ENCODE measurements at places on chromosomes 13 and 19. TPM values are rescaled to one million over a fixed set of nuclear protein-coding genes. Genes with fewer than 3 reads are reported as not detected.

DNA sequence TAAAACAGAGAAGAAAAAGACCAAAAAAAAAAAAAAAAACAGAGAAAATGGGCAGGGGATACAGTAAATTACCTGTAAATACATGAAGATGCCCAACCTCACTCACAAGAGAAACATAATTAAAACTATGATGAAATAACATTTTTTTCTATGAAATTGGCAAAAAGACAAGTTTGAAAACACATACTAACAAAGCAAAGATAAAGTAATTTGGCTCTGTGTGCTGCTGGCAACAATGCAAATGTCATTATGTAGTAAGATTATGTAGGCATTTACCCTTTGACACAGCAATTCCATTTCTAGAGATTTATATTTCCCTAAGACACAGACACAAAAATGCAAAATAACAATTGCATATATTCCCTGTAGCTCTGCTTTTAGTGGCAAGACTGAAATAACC, 20.2 kb downstream of the ZC3H13 start:
- no peak for ATAC-seq

GRCh38 chr13:110300090-110300815, 6.7 kb downstream of the COL4A1 start:
- ATAC-seq, result no peak

The KLK15 gene
- 0.36 TPM for total RNA-seq

- ATAC-seq, result no peak
Observed at GRCh38 chr19:47510516-47511127, 4.2 kb downstream of the NAPA start.

DNA sequence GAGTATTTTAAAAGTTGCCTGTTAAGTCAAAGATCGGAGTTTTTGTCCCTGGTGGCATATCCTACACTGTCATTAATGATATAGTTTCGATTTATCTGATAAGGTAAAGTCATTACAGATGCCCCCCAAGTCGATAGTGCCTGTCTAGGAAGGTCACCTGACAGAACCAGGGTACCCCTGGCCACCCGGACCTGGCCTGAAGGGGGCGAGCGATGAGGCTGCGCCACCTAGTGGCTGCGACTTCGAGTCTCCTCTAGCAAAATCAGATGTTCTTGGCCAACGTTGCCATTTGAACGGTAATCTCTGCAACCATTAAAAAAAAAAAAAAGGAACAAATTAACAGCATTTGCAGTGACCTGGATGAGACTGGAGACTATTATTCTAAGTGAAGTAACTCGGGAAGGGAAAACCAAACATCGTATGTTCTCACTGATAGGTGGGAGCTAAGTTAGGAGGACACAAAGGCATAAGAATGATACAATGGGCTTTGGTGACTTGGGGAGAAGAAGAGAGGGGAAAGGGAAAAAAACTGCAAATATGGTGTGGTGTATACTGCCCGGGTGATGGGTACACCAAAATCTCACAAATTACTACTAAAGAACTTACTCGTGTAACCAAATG, 565.1 kb downstream of the LIG4 start:
- peak; percentile 71 for ATAC-seq

DNA sequence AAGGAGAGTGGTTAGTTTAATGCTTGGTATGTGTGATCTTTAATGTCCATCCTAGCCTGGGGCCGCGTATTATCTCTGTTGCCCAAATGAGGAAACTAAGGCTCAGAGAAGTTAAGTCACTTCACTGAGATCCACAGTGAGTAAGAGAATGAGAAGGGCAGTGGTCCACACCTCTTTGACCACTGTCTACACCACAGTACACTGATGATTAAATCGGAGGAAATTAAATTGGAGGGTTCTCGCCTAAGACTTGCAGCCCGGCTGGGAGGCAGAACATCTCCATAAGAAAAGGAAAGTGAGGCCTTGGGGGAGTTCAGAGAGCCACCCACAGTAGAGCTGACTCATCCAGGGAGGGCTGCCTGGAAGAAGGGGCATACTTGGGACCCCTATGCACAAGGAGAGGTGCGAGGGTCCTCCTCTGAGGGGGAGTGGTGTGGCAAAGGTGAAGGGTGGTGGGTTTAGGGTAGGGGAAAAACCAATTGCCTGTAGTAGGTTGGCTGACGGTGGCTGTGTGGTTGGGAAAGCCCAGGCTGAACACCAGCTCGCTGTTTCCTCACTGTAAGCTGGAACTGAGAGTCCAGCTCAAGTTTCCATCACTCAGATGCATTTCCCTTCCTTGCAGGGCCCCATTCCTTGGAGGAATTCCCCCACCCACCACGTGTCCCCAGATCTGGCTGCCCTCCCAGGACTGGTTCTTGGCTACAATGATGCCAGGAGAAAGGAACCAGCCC, 15.0 kb upstream of the DHRS12 start:
- no peak for ATAC-seq

The OVOL3 gene
- not detected for total RNA-seq

- peak; percentile 81 for ATAC-seq
Observed at GRCh38 chr19:5103061-5103701, 134.3 kb downstream of the KDM4B start.

The ZNF229 gene
- 0.04 TPM for total RNA-seq

DNA sequence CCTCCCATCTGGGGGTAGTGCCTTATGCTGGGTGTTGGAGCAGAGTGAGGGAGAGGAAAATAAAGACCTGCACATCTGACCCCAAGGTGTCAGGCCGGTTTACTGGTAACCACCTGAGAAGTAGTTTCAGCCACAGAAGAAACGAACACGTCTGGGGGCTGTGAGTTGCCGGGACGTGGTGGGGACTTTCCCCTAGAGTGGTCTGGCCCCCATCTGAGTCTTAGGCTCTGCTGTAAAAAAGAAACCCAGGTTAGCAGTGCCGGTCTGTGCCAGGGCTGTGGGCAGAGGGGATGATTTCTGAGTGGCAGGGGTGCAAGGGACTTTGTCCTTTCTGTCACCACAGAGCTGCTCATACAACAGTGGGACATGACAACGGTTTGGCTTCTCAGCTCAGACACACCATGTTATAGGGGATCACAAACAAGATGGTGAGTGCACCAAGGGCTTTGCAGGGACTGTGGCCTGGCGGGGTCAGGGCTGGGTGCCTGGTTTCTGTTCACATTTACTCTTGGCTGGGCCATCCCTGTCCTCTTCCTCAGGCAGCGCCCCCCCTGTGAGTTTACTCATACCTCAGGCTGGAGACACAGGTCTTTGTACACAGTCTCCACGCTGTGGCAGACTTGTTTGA, 9.0 kb downstream of the GCDH start:
- no peak for ATAC-seq

GRCh38 chr13:35219021-35219420, 257.5 kb downstream of the MAB21L1 start:
- ATAC-seq, result no peak

- ATAC-seq, result no peak
Observed at GRCh38 chr19:15945301-15945700, 3.5 kb upstream of the OR10H4 start.

The NOSIP gene
- total RNA-seq, result 67.9 TPM

GRCh38 chr13:51943721-51944120, 67.5 kb downstream of the ATP7B start:
- ATAC-seq, result no peak

The CEACAM1 gene
- 0.14 TPM for total RNA-seq

The CCDC159 gene
- total RNA-seq, result 4.5 TPM

DNA sequence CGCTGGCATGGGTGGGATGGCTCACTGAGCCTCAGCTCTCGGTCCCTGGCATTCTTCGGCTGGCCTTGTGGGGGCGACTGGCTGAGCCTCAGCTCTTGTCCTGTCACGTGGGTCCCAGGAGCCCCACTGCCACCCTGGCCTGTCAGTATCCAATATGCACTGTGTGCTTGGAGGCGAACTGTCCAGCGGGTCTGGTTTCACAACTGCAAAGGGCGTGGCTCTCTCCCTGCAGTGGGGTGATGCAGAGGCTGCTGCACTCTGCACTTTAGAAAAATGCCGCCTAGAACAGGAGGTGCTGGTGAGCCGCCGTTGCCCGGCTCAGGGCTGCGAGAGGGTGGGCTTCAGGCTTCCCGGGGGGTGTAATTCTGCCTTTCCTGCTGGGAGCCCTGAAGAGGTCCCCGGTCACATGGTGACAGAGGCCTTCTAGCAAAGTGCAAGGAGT, 17.0 kb upstream of the TMEM255B start:
- peak; percentile 98 for ATAC-seq

GRCh38 chr13:35530147-35530546, 53.7 kb upstream of the MAB21L1 start:
- ATAC-seq, result peak; percentile 67

- ATAC-seq, result peak; percentile 90
Observed at GRCh38 chr19:55624109-55625003, at the start of gene ZNF784. Gene ZNF784, minus strand, starts transcription at chr19:55624566. Its CDS starts 5 bp downstream, at chr19:55624561.

GRCh38 chr19:48595171-48595570, 11.4 kb upstream of the SPACA4 start:
- no peak for ATAC-seq

The IFNL1 gene
- total RNA-seq, result not detected

- no peak for ATAC-seq
Observed at GRCh38 chr13:83340170-83340569, 542.1 kb downstream of the SLITRK1 start.

GRCh38 chr13:42041684-42042035, 6.8 kb upstream of the DGKH start:
- ATAC-seq, result peak; percentile 45

DNA sequence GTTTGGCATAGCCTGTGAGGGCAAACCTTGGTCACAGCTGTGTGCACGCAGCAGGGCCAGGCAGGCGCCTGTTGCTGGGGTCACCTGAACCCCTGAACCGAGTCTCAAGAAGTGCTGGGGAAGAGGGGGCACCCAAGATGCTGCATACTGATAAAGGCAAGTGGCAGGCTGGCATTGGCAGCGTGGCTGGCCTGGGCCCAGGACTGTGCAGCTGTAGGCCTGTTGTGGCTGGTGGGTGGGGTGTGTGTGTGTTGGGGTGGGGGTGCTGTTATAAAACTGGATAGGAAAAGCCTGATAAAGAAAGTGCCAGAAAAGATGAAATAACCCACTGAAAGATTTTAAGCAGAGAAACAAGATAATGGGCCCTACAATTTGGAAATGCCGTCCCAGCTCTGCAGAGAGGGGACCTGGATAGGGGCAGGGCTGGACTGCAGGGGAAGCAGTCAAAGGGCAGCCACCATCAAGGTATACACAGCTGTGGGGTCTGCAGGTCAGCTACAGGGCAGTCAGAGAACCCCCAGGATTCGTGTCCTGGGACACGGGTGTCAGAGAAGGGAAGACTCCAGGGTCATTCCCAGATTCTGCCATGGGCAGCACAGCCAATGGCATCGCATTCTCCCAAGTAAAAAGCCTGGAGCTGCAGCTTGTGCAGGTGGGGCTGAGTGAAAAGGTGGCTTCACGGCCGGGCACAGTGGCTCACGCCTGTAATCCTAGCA, 33.2 kb downstream of the CILP2 start:
- no peak for ATAC-seq

The ZNF439 gene
- total RNA-seq, result 11.2 TPM

The LYPD5 gene
- total RNA-seq, result 1.3 TPM

GRCh38 chr13:40192452-40192851, 474.0 kb downstream of the FOXO1 start:
- no peak for ATAC-seq

DNA sequence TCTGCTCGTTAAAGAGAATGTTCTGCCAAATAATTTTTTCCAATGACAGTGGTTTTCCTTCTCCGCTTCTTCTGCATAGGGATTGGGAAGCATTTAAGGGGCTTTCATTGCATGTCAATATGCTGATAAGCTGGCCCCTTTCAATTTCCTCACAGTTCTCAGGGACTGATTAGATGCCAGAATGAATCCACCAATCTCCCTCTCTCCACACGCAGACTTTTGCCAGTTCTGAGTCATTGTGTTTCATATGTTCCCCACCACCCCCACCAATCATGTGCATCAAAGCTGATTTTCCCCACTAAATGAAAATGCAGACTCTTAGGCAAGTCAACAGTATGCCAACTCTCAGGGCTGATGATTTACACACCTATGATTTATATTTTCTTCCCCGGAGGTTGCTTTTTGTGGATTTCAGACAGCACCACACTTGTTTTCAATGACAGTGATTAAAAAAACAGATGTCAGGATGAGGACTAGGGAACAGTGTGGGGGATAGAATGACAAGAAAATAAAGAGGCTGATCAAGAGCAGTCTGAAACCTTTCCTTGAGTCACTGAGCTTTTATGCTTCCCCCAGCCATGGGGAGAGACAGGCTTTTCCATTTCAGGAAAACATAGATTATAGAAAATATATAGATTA, 47.9 kb upstream of the C13orf42 start:
- ATAC-seq, result peak; percentile 27

DNA sequence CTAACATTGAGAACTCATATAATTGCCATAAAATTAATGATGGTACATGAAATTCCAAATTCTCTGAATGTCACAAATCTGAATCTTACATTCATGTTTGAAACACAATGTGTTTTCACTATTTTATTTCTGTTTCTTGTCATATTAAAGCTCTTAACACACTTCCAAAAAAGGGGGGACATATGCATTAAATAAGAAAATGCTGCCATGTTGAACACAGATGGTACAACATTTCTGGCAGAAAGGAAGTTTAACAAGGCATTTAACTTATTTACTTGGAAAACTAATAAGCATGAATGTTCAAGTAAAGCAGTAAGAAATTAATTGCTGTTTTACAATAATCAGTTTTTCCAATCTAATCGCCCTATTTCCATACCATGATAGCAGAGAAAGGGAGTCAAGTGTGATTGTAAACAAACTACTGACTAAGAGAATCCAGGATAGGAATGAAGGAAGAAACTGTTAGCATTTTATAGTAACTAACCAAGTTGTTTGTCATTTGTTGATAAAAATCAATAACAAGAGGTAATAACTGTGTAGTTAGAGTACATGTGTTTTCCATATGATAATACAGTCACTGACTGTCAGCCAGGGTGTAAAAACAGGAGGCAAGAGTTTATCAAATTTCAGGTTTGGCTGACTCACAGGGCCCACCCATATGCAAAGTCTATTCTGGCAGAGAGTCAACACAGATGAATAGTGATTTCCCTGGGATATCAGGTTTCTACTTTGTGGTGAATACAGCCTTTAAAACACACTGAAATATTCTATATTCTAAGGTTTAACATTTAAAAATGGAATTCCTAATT, 5.7 kb upstream of the FOXO1 start:
- peak; percentile 80 for ATAC-seq

- ATAC-seq, result no peak
Observed at GRCh38 chr13:96297360-96297759, 207.5 kb downstream of the HS6ST3 start.

- ATAC-seq, result no peak
Observed at GRCh38 chr19:4966591-4966990, 2.3 kb upstream of the KDM4B start.

DNA sequence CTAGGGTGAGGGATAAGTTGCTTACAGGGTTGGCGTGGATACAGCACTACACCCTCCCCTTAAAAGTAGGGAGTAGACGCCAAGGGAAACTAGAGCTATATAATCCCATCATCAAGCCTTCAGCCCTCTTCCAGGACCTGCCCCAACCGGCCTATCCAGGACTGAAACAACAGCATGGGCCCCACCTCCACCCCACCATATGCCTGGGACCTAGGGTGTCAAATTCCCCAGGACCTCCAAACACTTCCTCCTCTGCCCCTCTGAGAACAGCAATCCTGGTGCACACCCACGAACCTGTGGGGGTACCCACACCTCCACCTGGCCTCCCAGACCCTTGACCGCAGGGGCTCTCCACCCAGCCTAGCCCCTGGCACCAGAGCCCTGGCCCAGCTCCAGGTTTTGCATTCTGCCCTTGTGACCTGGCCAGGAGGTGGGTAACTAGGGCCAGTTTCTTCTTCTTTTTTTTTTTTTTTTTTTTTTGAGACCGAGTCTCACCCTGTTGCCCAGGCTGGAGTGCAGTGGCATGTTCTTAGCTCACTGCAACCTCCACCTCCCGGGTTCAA, 1.4 kb upstream of the CYP2F1 start:
- ATAC-seq, result no peak

GRCh38 chr19:46442808-46443450, 14.2 kb upstream of the PNMA8C start:
- peak; percentile 37 for ATAC-seq

- no peak for ATAC-seq
Observed at GRCh38 chr19:6765738-6766356, 1.4 kb downstream of the SH2D3A start.

The SIGLEC6 gene
- not detected for total RNA-seq
